Testis (tissue), 5 donors: ENCODE measurements at places on chromosomes 13 and 19.
A peak's percentile ranks its signal among the peaks of the same experiment; 100 is the strongest.

DNA sequence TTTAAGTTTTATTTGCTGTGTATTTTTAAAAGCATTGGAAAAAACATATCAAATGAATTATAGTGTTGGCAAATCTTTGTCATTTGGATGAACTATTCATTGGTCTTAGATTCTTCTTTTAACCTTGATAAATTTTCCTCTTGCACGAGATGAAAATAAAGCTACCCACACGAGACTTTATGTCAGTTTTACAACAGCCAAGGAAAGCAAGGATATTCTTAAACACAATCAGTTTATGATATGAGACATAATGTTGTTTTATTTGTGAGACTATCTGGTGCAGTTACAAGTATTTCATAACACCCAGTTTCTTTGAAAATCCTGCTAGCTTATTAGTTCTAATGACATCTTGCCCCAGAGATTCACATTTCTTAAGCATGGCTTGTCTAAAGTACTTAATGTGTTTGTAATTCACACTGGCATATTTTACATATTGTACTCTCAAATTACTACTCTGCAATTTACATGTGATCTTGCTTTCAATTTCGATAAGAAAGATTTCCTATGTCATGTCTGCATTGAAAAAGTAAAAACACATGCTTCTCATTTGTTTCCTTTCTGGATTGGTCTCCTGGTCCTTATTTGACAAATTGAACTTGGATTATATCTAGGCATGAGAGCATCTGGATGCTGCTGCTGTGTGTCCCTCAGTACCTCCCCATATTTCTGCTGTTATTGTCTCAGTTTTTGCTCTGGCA, 955.5 kb upstream of the PCDH9 start:
- no peak for DNase-seq

GRCh38 chr13:46672338-46673090, 119.5 kb downstream of the LRCH1 start:
- no peak for DNase-seq

GRCh38 chr13:111322916-111323331, 2.5 kb downstream of the TEX29 start:
- DNase-seq: no peak

DNA sequence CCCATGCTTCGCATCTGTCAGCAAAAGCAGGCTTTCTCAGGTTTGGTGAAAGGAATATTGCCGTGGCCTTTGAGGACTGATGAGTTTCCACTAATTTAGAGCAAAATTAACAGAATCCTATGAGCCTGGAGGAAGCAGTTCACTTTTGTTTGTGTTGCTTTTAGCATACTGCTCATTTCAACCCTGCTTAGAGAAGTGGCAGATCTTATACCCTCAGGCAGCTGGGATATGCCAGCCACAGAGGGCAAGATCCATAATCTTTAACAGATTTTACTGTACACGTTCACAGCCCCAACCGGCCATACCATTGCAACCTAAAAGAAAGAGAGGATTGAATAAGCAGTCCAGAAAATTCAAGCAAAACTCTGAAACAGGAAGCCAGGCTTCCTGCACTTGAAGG, 60.5 kb downstream of the COL4A2 start:
- no peak for DNase-seq

DNA sequence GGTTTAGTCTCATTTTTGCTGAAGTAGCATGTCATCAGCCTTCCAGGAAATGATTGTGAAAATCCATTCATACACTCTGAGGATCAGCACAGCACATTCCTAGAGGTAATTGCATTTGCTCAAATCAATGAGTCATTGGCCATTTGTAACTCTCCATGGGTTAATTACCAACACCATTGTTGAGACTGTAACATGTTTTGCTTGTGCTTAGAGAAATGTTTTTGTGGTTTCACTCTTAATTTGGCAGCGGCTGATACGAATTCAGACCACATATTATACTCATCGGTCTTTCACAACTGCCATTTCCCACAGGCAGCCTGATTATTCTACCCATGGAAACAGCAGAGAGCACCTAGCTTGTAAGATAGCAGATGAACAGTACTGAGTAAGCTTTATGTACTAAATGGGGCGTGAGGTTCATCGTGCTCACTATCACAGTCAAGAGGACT, 110.3 kb downstream of the NHLRC3 start:
- DNase-seq: no peak

- DNase-seq: peak; percentile 71
These were observed 6.6 kb downstream of the ISOC2 start for GRCh38 chr19:55454787-55455243.

GRCh38 chr13:94170145-94170571, 309.3 kb downstream of the DCT start:
- DNase-seq: no peak

- DNase-seq: peak; percentile 71
These were observed at the start of gene JAK3 for GRCh38 chr19:17847538-17848366. TSS of gene JAK3 (minus strand) at chr19:17847982. CDS start at chr19:17844417, 3,565 bp downstream.

DNA sequence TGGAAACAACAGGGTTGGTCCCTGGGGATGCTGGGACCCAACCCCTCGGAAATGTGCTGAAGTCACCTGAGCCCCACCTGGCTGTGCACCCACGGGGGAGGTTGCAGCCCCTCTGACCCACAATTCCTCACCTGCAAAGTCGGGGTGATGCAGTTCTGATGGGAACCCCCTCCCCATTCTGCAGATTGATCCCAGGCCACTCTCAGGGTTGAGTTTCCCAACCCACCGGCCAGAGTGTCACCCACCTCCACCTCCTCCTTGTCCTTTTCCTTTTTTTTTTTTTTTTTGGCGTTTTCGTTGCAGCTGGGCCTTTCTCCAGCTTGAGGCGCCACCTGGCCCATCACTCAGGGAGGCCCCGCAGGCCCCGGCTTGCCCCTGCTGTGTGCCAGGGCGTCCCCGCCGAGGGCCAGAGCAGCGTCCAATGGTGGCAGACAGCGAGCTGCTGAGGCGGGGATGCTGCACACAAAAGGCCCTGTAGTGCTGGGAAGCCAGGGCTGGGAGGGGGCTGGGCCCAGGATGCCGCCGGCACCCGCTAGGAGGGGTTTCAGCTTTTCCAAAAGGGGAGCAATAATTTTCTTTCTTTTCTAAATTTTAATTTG, 4.6 kb downstream of the PIK3R2 start:
- DNase-seq: peak; percentile 64

DNA sequence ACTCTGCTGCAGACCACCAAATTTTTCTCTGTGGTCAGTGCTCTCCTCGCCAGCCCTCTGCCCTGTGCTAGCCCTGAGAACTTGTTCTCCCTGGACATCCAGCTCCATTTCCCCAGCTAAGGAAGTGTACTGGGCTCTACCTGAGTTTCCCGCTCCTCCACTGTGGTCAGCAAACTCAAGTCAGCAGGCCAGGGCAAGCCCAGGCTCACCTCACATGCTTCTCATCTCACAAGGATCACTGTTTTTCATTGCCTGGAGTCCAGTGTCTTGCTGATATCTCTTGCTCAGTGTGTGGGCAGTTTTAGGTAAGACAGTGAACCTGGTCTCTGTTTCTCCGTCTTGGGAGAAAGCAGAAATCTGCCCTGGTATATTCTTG, 201.4 kb downstream of the FOXO1 start:
- DNase-seq: no peak

DNA sequence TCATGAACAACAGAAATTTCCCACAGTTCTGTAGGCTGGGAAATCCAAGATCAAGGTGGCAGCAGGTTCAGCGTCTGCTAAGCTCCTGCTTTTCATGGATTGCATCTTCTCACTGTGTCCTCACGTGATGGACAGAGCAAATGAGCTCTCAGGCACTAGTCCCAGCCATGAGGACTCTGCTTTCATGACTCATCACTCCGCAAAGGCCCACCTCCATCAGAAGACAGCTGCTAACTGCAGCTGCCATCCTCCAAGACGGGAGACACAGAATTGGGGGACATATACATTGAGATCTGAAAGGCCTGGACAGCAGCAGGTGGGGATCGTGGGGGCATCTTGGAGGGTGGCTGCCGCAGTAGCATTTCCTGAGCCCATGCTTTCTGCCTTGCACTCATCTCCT, 44.4 kb upstream of the SPATA13 start:
- no peak for DNase-seq

DNA sequence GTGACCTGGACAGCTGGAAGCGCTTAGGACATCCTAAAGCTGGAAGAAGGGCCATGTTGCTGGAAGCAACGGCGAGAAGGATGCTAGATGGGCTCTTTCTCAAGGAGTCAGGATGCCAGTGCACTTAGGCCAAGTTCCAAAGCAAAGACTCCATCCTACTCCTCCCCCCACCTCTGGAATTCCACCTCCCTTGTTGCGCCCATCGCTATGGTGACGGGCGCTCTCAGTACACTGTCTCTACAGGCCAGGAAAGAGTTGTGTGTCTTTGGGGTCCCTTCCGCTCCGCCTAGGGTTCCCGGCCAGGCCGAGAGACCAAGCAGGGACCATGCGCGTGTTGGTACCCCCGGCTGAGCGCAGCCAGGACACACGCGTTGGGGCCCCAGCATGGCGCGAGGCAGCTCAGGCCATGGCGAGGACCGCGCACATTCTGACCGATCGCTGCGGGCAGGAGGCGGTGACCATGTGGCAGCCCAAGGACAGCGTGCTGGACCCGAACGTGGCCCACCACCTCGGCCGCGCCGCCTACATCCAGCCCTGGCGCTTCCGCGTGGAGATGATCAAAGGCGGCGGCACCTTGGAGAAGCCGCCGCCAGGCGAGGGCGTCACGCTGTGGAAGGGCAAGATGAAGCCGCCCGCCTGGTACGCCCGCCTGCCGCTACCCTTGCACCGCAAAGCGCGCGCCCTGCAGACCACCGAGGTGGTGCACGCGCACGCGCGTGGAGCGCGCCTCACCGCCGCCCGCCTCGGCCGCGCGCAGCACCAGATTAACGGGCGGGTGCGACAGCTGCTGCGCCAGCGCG, 31.0 kb upstream of the SLC1A6 start:
- peak; percentile 39 for DNase-seq

DNA sequence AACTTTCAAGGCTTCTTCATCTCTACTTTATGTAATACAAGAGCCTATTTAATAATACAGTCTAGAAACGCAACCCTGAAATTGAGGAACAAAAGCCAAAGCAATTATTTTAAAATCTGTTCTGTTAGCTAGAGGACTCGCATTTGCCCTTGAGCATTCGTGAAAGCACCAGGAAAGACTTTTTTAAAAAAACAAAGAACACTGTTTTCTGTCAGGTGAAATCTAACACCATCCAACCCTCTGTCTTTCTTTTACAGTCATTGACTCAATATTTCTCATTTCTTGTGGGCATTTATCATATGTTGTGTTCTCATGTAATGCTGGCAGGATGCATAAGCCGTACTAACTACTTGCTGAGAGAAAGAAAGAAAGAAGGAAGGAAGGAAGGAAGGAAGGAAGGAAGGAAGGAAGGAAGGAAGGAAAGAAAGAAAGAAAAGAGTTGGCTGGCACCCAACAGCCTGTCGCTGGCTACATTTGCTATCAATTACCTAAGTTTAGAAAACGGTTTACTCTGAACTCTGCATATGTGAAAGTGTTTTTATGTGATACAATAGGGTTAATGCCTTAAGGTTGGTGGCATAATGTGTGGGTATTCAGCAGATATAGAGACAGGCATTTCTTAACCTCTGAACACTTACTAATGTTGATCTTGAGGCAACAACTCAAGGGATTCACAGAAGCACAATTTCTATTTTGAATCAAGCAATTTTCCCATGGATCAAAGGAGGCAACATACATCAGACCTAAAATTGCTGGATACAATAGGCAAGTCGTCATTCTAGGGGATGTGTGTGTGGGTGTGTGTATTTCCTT, 445.4 kb downstream of the DCT start:
- no peak for DNase-seq

DNA sequence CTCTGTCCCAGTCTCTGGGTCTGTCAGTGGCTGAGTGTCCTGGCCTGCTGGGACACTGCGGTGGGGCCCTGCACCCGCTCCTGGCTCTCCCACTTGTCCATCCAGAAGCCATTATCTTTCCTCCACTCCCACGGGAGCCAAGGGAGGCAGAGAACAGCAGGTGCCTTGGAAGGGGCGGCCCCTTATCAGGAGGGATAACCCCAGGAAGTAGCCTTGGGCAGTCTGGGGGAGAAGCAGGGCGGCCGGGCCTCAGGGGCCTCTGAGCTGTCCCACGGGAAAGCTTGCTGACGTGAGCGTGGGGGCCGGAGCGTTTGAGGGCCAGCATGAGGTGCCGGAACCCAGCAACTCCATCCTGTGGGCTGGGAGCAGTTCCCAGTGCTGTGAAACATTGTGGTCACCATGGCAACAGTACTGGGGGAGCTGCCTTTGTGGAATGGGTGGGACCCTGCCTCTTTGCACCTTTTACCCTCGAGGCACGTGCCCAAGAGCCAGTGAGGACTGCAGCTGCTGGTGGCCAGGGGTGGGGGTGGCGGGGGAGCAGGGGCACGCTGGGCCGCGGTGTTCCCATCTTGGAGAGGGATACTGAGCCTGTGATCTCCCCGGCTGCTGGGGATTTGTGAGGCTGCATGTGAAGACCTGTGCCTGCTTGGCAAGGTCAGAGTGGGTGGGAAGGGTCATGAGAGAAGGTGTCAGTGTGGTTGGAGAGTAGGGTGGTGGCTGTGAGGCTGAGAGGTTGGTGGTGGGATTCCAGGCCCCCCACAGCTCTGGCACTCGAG, 20.9 kb downstream of the KLHL26 start:
- DNase-seq: peak; percentile 95
